ENCODE measurements at places on chromosomes 12 and 14.

- peak; percentile 77 for DNase-seq
Measured at GRCh38 chr14:33848706-33849454, 102.0 kb downstream of the EGLN3 start.

GRCh38 chr12:53219292-53219955, 12.4 kb upstream of the ITGB7 start:
- DNase-seq: peak; percentile 56

GRCh38 chr14:55384536-55384935, 27.1 kb downstream of the ATG14 start:
- DNase-seq: no peak

- DNase-seq: no peak
Measured at GRCh38 chr12:110796952-110797351, 49.8 kb upstream of the CCDC63 start.

DNA sequence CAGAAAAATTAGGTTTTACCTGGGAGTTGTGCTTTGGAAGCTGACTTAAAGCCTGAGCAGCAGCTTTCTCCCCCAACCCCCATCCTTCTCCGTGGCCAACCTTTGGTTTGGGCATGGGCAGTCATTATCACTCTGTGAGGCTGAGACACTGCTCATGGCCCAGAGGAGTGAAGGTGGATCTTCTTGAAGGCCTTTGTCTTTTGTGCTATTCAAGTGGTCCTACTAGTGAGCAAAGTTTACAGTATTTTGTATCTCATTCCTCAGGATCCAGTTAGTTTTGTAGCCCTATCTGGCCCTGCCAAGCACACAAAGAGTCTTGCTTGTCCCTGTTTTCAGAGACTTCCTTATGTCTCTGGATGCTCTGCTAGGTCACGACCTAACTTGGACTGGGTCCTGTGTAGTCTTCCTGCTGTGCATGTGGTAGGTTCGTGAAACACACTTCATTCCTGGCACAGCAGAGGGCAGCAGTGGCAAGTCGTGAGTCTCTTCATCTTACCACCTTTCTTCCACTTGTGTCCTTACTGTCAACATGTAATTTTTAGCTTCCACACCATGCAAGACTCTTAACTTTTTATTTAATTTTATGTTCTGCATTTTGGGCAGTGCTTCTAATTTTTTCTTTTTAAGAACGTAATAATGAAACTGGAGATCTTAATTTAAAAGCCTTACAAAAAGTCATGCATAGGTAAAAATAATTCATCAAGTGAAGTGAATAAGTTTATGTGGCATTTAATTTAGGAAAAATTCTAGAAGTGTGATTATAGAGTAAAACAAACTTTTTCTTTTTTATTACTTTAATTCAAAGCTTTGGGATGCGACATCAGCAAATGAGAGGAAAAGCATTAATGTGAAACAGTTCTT, 53.7 kb downstream of the APAF1 start:
- DNase-seq: peak; percentile 71

DNA sequence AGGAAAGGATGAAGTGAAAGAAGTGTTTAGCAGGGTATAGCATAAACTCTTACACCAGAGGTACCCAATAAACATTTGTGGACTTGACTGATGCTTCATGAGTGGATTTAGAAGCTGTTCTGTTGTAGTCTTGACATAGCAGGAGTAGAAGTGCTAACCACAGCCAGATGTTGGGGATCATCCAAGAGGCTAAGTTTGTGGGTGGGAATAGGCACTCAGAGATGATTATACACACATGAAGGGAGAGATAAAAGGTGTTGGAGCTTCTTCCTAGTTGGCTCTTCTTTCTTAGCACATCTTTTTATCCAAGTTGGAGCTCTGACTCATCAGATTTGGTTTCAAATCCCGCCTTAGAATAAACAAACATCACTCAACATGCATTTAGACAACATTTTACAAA, 166.7 kb upstream of the E2F7 start:
- DNase-seq: no peak

- no peak for DNase-seq
Measured at GRCh38 chr14:98015921-98016320, 1218.7 kb downstream of the VRK1 start.

- no peak for DNase-seq
Measured at GRCh38 chr12:31860401-31860800, 98.8 kb upstream of the RESF1 start.

- DNase-seq: peak; percentile 49
Measured at GRCh38 chr12:96907671-96908422, 790 bp downstream of the NEDD1 start.

DNA sequence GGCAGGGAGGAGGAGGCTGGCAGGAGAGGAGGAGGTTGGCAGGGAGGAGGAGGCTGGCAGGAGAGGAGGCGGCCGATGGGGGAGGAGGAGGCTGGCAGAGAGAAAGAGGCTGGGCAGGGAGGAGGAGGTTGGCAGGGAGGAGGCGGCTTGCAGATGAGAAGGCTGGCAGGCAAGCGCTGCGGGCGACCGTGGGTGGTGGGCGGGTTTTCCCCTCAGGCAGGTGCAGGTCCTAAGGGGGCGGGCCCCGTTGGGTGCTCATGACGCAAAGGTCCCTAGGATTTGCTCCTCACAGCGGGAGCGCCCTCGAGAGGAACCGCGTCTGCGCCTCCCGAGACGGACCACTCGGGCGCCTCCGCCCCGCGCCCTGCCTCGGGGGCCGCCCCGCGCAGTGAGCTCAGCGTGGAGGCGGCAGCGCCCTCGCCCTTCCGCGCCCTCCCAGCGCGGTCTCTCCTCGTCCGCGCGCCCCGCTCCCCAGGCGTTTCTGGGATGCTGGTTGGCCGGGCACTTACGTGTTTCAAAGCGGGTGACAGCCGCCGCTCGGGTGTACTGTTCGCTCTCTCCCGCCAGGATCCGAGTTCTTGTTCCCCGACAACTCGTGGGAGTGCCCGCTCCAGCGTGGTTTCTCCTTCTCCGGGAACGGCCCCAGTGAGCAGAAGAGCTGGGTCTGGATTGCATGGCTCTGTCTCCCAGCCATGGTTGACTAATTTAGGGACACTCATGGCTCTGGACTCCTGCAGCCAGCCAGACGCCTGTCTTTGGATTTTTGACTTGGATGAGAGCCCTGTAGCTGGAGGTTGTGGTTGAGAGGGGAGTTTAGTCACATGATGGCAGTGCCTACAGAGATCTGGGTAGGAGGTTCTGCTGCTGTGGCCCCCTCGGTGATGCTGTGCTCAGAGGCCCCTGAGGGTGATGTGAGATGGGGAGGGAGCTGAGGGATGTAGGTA, 64.1 kb upstream of the PPP4R3A start:
- DNase-seq: peak; percentile 75

GRCh38 chr12:58346032-58346632, 404.8 kb downstream of the ATP23 start:
- DNase-seq: peak; percentile 66

GRCh38 chr14:20652996-20653975, 11.8 kb upstream of the OR6S1 start:
- DNase-seq: peak; percentile 58

GRCh38 chr14:24377126-24377525, 9.1 kb downstream of the NFATC4 start:
- DNase-seq: no peak

DNA sequence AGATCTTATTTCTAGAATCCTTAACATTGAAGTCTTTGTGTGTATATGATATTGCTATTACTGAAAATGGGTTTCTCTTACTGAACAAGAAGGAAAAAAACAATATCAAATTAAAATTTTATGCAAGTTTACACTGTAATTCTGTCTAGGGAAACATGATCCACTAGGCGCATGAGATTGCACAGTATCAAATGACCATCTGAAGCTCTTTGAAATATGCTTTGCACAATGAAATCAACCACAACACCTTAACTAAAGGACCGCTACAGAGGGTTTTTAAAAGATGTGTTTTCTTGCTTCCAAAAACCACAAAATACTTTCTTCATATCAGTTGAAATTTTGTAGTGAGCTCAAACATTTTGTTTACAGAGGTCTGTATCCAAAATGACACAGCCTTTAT, 15.1 kb upstream of the KERA start:
- no peak for DNase-seq

- DNase-seq: no peak
Measured at GRCh38 chr14:71651228-71651627, 281.0 kb upstream of the RGS6 start.

DNA sequence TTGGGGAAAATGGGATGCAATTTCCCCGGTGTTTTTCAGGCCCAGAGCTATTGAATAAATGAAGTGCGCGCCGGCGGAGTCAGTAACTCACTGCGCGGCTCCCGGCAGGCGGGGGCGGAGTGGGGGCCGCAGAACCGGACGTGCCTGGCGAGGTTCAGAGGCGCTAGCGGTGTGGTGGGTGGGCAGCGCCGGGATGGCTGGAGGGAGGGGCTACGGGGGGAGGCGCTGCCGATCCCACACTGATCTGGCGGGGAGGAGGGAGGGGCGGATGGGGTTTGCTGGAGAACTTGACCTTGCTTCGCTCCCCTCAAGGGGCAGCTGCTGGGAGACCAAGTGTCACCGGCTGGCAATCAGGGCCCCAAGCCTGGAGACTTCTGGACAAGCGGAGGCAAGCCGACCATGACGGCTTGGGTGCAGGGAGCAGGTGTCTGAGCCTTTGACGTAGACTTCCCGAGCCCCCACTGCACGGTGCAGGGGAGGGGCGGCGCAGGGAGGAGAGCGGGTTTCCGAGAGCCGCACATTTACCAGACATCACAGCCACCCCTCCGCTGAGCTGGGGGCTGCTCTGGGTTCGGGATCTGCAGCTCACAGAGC, 174.1 kb upstream of the RTL1 start:
- DNase-seq: peak; percentile 50

- DNase-seq: no peak
Measured at GRCh38 chr14:92386637-92387036, 63.7 kb downstream of the SLC24A4 start.

- no peak for DNase-seq
Measured at GRCh38 chr14:64715628-64716412, 11.6 kb downstream of the PLEKHG3 start.

GRCh38 chr14:89186856-89187376, 230.1 kb downstream of the FOXN3 start:
- peak; percentile 72 for DNase-seq

GRCh38 chr14:105059035-105059924, 6.0 kb downstream of the GPR132 start:
- no peak for DNase-seq

GRCh38 chr14:57136669-57137328, 131.9 kb downstream of the EXOC5 start:
- no peak for DNase-seq
